Activated T-cell treated with anti-CD3 and anti-CD28 coated beads for 48 hours (primary cell): ENCODE measurements at places on chromosomes 6 and 20.

- DNase-seq, result no peak
These were observed 149.8 kb upstream of the JAG1 start for GRCh38 chr20:10823585-10823984.

- no peak for DNase-seq
These were observed 26.3 kb upstream of the PLCG1 start for GRCh38 chr20:41110930-41111577.

DNA sequence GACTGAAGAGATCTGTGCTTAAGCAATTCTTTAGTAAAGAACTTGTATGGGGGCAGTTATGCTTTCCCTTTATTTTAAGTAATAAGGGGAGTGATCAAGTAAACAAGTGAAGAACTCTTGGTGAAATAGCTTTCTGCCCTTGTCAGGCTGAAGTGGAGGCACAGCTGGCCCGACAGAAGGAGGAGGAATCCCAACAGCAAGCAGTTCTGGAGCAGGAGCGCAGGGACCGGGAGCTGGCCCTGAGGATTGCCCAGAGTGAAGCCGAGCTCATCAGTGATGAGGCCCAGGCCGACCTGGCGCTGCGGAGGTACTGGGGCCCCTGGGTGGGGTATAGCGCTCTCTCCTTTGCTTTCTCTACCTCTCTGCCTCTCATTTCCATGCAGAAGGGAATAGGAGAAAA lies 143.3 kb downstream of the MYO6 start:
- DNase-seq, result no peak

DNA sequence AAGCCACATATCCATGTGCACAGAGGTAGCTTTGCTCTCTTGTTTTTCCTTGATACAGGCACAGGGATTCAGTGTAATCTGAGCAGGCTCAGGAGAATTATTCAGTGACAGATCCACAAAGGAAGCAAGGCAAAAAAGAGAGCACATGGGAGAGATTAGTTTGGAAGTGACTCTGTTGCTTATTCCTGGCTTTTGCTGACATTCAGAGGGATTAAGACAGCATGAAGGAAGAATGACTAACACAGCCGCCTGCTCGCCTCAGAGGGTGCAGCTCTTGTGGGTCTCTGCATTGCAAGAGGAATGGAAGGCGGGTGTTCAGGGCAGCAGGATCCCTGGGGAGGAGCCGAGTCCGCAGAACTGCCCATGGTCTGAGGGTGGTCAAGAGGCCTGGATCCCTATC lies 203.4 kb upstream of the KCNQ5 start:
- DNase-seq, result no peak

DNA sequence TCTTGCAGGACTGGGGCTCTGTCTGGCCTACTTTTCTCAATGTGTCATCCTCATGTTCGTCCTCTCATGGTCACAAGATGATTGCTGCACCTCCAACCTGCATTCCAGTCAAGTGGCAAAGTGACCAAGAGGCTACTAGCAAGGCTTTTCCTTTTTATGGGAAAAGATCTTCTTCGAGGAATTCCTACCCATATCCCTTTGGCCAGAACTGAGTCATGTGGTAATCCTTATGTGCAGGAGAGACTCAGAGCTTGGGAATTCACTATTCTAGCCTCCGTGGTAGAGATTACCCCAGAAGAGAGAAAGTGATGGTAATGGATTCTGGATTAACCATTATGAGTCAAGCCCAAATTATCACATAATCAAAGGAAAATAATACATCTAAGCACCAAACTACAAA lies 162.7 kb downstream of the KCNQ5 start:
- DNase-seq, result no peak
